ENCODE measurements at places on chromosomes 12 and 14.
A peak's percentile ranks its signal among the peaks of the same experiment; 100 is the strongest.

GRCh38 chr12:19926266-19926665, 442.1 kb upstream of the PDE3A start:
- no peak for DNase-seq

- DNase-seq, result no peak
Measured at GRCh38 chr12:94500831-94501567, 41.3 kb upstream of the CEP83 start.

- DNase-seq, result no peak
Measured at GRCh38 chr12:25932971-25933370, 25.5 kb upstream of the RASSF8 start.

GRCh38 chr14:33393231-33393894, 454.7 kb downstream of the NPAS3 start:
- no peak for DNase-seq

DNA sequence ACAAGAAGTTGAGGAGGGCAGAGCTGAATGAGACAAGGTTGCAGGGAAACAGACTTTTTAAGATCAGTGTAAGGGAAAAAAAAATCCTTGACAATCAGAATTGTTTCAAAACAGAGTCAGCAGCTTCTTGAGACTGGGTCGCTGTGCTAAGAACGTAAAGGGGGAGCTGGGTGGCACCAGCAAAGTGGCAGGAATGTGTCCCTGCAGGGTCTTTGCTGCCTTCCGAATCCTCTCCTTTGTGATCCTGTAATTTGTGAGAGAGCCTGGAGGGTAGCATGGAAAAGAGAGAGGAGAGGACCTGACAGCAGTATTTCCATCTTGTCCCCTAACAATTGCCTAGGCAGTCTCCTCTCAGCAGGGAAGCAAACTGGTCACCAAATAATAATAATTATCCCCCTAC, 472.8 kb downstream of the RGS6 start:
- DNase-seq, result no peak

- no peak for DNase-seq
Measured at GRCh38 chr12:92124689-92125029, 21.0 kb downstream of the BTG1 start.

DNA sequence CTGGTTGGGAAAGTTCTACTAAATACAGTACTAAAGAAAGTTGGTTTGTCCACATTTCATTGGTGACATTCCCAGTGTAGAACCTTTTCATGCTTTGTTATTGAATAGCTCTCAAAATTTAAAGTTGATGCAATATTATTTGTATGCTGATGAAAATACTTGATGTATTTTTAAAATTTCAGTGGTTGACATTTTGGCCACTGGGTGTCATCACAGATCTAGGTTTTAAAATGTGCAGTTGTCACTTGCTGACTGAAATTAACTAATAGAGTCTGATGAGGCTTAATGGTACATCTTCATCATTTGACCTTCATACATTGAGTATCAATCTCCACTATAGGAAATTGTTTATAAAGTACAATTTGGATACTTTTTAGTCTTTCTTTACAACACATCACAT, 37.1 kb downstream of the CMAS start:
- DNase-seq, result peak; percentile 21

- no peak for DNase-seq
Measured at GRCh38 chr12:13900718-13901117, 80.7 kb downstream of the GRIN2B start.

GRCh38 chr12:40286583-40286982, 61.8 kb downstream of the LRRK2 start:
- DNase-seq, result no peak

DNA sequence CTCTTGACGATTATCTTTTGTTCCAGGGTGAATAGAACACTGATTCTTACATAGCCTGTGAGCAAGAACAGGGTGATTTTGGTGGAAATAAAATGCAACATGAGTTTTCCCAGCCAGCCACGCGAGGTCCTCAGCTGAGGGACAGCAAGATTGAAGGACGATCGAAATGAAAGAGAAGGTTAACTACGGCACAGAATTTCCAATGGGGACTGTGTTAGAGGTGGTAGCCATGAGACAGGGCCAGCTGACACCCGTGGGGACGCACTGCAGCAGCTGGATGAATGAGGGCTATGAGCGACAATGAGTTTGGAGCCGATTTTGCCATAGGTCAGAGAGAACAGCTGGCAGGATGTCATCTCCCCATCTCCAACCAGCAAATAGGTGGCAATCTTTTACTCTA, 243.4 kb upstream of the PELI2 start:
- no peak for DNase-seq

DNA sequence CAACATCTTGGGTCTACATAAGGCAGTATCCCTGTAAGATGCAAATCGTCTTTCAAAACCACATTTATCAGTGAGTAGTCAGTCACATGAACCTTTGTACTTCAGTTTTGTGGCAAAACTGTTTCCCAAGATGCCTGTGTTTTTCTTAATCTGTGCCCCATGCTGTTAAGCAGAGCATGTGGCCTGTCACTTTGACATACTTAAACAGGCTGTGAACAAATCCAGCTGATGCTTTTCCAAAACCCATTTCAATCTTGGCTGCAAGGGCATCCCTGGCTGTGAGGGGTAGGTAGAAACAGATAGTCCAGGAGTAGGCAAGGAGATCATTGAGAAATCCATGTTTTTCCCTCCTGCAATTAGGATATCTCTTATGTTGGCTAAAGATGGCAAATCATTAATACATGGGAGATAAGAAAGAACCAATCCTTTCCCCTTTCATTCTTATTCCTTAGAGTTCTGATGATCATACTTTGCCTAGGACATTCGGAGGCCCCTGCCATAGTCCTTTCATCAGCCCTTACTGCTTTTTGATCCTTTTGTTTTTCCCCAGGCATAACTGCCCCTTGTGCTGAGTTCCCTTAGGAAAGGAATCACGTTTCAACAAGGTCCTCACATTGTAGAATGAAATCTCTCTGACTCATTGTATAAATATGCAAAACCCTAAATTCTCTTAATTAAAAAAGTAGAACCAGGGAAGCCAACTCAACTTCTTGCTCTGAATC, 121.1 kb upstream of the EEA1 start:
- DNase-seq, result no peak

DNA sequence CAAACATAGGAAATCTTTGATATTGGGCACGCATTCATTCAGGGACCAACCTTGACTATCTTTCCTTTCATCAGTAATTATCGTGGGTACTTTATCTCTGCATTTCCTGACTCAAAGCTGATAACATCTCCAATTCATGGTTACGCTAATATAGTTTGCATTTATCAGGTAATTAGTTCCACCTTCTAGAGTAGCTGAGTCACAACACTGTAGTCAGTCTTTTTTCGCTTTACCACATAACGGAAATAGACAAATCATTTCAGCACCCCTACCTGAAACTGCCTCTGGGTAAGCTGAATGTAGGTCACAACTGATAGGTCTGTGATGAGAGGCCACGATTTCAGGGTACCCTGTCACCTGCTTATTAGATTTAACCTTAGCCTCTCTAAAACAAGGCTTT, 36.7 kb upstream of the IL22 start:
- DNase-seq, result no peak

DNA sequence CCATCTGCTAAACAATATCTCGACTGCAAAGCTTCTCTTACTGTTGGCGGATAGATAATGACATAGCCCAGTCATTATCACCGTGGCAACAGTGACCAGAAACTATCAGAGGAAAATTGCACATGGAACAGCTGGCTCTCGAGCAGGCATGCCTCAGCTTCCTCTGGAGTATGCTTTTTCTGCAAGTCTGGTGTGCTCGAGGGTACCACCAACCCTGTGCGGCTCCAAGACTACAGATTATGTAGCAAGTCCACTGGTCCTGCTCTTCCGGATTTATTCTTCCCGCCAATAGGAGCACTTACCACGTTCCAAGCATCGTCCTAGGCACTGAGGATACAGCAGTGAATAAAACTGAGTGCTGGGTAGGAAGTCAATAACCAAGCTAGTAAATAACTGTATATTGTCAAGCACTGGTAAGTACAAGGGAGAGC, 1.4 kb upstream of the GLRX5 start:
- DNase-seq, result peak; percentile 51

- no peak for DNase-seq
Measured at GRCh38 chr12:98769068-98769467, 124.0 kb downstream of the APAF1 start.

GRCh38 chr12:23055004-23055403, 430.0 kb downstream of the ETNK1 start:
- no peak for DNase-seq

GRCh38 chr12:64621257-64621942, 11.1 kb downstream of the RASSF3 start:
- DNase-seq, result peak; percentile 92

DNA sequence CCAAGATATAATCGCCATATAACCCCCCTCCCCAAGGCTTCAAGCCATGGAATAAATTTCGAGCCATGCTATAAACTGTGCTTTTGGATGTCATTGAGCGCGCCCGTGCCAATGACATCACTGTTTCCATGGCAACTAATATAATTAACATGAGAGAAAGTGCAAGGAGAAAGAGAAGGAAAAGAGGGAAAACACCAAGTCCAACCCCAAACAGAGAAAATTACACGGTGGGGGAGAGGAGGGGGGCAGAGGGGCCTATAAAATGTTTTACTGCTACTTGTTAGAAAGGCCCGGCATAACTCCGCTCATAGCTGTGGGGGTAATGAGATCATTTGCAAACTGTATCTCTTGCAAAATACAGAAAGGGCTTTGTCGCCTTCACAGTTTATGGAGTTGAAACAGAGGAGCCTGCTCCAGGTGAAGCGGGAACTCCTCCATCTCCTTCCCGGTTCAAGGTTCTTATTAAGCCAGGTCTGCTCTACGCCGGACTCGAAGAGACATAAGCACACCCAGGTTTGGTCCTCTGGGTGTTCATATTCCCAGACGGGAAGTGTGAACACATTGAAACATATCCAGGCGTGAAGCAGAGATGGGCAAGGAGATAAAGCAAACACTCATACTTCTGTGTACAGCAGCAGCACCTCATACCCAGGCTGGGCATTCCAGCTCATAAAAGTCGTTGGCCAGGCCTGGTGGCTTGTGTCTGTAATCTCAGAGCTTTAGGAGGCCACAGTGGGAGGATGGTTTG, 99.1 kb upstream of the MAP1LC3B2 start:
- DNase-seq, result no peak

- no peak for DNase-seq
Measured at GRCh38 chr12:22481547-22482104, 62.7 kb downstream of the C2CD5 start.

DNA sequence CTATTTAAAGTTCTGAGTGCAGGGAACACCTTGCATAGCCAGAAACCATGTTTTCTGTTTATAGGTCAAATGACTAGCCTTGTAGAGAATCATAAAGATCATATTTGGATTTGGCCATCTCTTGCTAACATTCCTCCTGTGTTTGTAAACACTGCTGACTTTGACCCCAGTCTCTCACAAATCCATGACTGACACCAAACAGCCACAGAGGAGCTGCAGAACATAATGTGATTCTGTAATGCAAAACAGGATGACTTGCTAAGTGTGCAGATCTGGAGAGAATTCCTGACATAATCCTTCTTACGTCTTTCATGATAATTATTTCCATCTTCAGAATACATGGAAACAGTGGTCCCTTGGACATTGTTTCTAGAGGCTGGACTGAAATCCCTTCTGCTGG, 211.8 kb downstream of the BMP4 start:
- no peak for DNase-seq

- peak; percentile 97 for DNase-seq
Measured at GRCh38 chr12:108313606-108314351, 25.3 kb downstream of the CMKLR1 start.

- no peak for DNase-seq
Measured at GRCh38 chr14:47490353-47490752, 185.1 kb downstream of the MDGA2 start.

- DNase-seq, result peak; percentile 91
Measured at GRCh38 chr12:106267535-106267934, 19.7 kb upstream of the CKAP4 start.

- no peak for DNase-seq
Measured at GRCh38 chr14:95255013-95255412, 64.7 kb downstream of the CLMN start.

DNA sequence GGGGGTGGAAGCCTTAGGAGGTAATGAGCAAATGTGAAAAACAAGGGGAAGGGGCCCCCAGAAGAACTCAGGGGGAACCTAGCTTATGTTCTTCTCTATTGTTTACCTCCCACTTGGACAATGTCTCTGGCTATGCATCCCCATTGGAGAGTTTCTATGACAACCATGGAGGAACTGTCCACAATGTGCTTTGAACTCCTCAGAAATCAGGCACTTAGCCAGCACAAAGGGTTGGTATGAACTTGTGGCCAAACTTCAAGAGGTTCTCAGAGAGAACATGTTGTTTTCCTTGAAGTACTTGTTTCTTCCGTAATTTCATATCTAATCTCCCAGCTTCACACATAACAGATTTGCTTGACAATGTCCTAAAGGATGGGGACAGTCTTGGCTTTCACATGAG, 202.8 kb upstream of the PELI2 start:
- no peak for DNase-seq

GRCh38 chr12:43336962-43337555, 214.9 kb downstream of the ADAMTS20 start:
- peak; percentile 55 for DNase-seq

GRCh38 chr12:108955225-108955835, 65.5 kb downstream of the SVOP start:
- DNase-seq, result no peak

- DNase-seq, result no peak
Measured at GRCh38 chr12:81610955-81611889, 147.9 kb downstream of the PPFIA2 start.

DNA sequence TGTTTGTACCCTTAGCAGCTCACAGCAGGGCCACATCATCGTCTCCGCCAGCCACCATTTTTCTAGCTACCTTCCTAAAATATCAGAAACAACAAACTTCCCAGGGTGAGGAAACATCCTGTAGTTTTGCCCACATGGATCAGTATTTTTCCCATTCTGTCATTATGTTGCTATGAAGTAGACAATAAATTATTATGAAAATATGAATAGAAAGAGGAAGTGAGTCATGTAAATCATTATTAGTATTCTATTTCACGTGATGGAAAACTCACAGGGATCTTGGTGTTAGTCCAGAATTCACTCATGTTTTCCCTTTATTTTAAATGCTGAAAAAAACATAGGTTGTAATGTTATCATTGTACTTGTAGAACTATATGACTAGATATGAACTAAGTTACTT, 319.4 kb downstream of the SYT1 start:
- DNase-seq, result no peak

- DNase-seq, result no peak
Measured at GRCh38 chr12:40566271-40566670, 126.0 kb upstream of the CNTN1 start.

GRCh38 chr12:69014047-69014446, 81.1 kb upstream of the CPM start:
- DNase-seq, result no peak

GRCh38 chr14:26132061-26132645, 465.7 kb downstream of the NOVA1 start:
- no peak for DNase-seq

GRCh38 chr12:93156086-93156716, 221.5 kb upstream of the NUDT4 start:
- DNase-seq, result no peak

- no peak for DNase-seq
Measured at GRCh38 chr14:57611555-57612075, 118.0 kb upstream of the CCDC198 start.
